Activated CD4-positive, alpha-beta T cell treated with anti-CD3 and anti-CD28 coated beads, Interleukin-2, amount 10 ng/mL, durations not matched to agents 7 days and 5 days (primary cell): ENCODE measurements at places on chromosomes 1 and 21.

- peak; percentile 19 for DNase-seq
Observed at GRCh38 chr1:1407636-1408318, 684 bp upstream of the MRPL20 start.

DNA sequence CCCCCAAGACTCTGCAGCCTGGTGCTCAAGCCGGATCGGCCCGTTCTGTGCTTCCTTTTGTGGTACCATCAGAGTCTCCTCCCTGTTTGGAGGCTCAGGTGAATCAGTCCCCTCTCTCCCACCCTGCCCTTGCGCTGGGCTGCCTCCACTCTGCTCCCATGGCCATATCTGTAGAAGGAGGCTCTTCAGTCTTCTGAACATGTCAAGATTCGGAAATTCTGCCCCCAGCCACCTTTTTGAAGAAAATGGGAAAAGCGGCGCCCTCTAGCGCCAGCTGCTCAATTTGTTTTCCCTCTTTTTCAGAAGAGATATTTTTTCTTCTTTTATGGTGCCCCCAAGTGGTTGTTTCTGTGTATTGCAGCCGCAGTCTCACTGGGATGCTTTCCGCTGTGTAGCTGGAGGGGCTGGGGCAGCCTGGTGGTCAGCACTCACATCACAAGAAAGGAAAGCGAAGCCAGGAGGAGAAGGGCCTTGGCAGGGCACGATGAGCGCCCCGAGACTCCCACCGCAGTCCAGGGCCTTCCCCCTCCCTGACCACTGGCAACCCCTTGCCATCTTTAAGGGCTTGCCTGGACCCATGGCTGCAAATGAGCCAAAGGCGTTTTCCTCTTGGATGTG, 58.4 kb upstream of the CACNA1E start:
- DNase-seq = peak; percentile 85

DNA sequence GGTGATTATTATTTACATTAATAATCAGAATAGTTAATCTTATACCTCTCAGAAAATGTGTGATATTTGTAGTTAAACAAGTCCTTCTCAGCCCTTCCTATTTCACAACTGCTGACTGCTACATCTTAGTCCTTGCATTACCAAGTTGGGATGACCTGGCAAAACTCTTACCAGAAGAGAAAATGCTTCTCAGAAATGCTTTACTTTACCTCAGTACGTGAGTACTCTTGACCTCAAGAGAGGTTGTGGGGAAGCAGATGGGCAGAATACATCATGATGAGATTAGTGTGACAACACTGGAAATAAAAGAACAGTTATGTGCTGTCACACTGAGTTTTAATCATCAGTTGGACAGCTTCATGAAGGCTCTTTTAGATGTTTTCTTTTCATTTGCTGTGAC, 16.2 kb downstream of the CFAP126 start:
- no peak for DNase-seq

- DNase-seq = no peak
Observed at GRCh38 chr1:104028416-104029035, 278.8 kb downstream of the AMY1C start.

DNA sequence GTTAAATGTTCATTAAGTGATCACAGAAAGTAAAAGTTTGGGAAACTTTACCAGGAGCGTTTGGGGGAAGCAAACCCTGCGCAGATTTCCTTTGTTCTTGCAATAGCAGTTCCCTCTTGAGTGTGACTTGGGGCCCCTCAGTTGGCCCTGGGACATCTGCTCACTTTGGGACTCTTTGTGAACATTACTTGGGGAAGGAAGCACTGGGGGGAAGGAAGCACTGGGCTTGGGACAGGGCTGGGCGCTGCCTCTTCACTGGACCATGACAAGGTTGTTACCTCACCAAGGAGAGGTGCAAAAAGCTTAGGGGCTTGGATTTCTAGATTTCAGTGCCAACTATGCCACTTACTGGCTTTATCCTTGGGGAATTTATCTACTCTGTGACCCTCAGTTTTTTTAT, 63.5 kb downstream of the ETS2 start:
- no peak for DNase-seq

GRCh38 chr21:21969211-21969610, 971.0 kb downstream of the NCAM2 start:
- DNase-seq = no peak
